ENCODE measurements at places on chromosomes 6 and 20.

GRCh38 chr6:43058531-43058930, 703 bp downstream of the MRPL2 start:
- DNase-seq: no peak

- DNase-seq: no peak
Observed at GRCh38 chr20:8244637-8245036, 112.6 kb downstream of the PLCB1 start.

DNA sequence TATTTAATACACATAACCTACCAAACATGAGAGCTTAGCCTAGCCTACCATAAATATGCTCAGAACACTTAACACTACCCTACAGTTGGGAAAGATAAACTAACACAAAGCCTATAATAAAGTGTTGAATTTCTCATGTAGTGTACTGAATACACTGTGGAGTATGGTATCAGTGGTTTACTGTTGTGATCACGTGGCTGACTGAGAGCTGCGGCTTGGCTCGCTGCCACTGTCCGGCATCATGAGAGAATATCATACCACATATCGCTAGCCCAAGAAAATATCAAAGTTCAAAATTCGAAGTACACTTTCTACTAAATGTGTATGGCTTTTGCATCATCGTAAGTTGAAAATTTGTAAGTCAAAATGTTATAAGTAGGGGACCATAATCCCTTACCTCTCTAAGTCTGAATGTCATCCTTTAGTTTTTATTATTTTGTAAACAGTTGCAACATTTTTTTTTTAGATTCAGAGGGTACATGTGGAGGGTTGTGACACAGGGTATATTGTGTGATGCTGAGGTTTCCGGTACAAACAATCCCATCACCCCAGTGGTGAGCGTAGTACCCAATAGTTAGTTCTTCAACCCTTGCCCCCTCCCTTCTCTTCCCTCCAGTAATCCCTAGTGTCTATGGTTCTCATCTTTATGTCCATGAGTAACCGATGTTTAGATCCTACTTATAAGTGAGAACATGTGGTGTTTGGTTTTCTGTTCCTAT, 14.6 kb upstream of the TAAR1 start:
- no peak for DNase-seq

DNA sequence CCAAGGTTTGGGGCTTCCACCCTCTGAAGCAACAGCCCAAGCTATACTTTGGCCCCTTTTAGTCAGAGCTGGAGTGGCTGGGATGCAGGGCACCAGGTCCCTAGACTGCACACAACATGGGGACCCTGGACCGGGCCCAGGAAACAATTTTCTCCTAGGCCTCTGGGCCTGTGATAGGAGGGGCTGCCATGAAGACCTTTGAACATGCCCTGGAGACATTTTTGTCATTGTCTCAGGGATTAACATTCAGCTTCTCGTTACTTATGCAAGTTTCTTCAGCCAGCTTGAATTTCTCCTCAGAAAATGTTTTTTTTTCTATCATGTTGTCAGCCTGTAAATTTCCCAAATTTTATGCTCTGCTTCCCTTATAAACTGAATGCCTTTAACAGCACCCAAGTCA, 82.3 kb downstream of the LRRC1 start:
- no peak for DNase-seq

DNA sequence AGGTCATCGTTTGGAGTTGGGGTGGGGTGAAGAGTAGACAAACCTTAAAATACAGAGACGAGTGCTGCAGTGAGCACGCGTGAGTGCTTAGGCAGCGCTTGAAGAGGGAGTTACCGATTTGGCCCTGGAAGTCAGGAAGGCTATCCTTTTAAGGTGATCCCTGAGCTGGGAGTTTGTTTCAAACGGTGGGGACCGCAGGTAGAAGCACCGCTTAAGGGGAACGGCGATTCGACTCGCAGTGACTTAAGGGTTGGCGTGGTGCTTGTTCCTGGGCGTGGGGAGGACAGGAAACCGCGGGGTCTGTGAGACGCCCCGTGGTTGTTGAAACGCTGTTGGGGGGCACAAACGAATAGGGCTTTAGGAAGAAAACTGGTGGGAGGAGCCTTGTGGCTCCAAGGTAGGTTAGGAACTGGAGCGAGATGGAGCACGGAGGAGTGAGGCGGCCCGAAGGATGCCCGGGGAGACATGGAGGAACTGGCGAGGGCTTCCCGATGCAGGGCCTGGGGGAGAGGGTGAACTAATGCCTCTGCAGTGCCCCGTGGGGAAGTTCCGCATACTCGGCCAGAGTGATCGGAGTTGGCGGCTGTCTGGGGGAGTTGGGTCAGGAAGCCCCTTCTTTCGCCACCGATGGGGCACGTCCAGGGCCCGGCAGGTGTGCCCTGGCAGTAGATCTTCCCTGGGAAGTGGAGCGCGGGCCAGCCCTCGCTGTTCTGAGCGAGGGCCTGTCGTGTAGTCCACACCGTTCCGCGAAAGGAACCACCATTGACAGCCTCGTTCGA, 1.3 kb upstream of the CDYL start:
- DNase-seq: peak; percentile 2

GRCh38 chr6:22108199-22108598, 188.6 kb downstream of the PRL start:
- DNase-seq: no peak

GRCh38 chr20:6838181-6838826, 70.8 kb downstream of the BMP2 start:
- no peak for DNase-seq
